ENCODE measurements at places on chromosomes 16 and 17. TPM values are rescaled to one million over a fixed set of nuclear protein-coding genes. Genes with fewer than 3 reads are reported as not detected.
A peak's percentile ranks its signal among the peaks of the same experiment; 100 is the strongest.

- no peak for DNase-seq
These were observed 25.4 kb upstream of the RHOT1 start for GRCh38 chr17:32116937-32117336.

EIF4A3 gene
- 86.8 TPM for total RNA-seq

ENPP7 gene
- not detected for total RNA-seq

TM4SF5 gene
- total RNA-seq: 0.44 TPM

- no peak for DNase-seq
These were observed 9.1 kb downstream of the TP53I13 start for GRCh38 chr17:29577385-29578211.

LGALS9B gene
- not detected for total RNA-seq

GRCh38 chr17:44229090-44229489, 9.6 kb upstream of the UBTF start:
- DNase-seq: no peak

- peak; percentile 29 for DNase-seq
These were observed at the start of gene CDH11 for GRCh38 chr16:65121870-65122723. TSS of gene CDH11 (minus strand) at chr16:65122063. CDS start at chr16:65004869, 117,194 bp downstream.

DNA sequence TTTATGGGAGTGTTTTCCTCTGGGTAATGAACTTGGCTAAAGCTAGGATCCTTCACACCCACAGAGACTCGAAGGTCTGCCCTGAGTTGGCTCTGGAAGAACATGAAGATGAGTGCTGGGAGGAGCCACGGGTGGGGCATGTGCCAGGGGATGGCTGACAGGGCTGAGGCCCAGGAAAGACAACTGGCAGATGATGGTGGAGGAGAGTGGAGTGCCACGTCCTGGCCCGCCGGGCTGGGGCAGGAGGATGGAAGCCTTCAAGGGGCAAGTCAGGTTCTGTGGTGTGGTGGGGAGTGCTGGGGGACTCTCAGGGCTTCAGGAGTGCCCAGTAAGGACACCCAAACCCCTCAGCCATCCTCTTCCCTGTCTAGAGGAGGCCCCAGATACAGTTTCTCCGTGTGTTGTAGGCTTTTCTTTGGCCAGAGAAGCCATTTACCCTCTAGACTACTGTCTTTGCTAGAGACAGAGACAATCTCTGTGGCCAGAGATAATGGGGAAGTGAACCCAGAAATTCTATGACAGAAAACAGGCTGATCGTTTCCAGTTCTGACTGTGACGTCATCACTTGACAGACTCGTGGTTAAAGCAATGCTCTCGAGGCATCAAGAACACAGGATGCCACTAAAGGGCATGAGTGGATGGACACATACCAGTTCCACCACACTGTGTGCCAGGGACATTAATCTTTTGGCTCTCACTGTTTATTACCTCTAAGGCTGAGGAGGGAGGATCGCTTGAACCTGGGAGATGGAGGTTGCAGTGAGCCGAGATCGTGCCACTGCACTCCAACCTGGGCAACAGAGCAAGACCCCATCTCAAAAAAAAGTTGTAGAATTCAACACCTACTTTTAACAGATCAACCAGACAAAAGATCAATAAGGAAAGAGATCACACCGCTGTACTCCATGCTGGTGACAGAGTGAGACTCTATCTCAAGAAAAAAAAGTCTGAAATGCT, 18.6 kb upstream of the SLC5A10 start:
- DNase-seq: no peak

- no peak for DNase-seq
These were observed 3.3 kb downstream of the BCAR1 start for GRCh38 chr16:75248142-75248535.

DNA sequence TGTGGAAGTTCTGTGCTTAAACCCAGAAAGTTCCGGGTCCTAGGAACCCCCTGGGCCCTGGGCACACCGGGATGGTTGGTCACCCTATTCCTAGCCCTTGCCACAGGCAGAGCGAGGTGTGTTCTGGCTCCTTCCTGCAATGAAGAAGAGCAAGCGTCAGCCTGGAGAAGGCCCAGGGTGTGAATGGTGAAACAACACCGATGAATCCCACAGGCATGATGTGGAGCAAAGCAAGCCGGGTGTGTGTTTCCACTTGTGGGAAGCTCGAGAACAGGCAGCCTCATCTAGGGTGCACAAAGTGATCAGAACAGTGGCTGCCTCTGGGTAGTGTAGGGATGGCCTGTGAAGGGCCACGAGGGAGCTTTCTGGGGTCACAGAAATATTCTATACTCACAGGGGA, 13.8 kb downstream of the KCNG4 start:
- DNase-seq: no peak

- no peak for DNase-seq
These were observed 22.9 kb downstream of the PRR11 start for GRCh38 chr17:59178266-59178985.

DNA sequence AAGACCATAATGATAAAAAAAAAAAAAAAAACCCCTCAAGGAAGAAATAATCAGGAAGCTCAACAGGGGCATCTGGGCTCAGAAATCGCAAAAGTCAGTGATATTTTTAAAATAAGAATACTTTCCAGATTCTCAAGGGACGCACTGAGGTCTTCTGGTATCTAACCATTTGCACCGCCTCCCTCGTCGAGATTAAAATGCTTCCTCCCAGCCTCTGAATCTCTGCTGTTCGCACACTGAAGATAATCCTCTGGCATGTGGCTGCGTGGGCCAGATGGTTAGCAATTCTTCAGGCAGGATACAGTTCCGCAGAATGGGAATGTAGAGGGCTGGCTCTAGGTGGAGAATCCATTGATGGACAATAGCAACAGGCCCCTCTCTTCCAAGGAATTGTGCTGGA, 211.7 kb upstream of the CDH5 start:
- no peak for DNase-seq

- DNase-seq: peak; percentile 39
These were observed 412 bp downstream of the EPN2 start for GRCh38 chr17:19237389-19238166.

DNA sequence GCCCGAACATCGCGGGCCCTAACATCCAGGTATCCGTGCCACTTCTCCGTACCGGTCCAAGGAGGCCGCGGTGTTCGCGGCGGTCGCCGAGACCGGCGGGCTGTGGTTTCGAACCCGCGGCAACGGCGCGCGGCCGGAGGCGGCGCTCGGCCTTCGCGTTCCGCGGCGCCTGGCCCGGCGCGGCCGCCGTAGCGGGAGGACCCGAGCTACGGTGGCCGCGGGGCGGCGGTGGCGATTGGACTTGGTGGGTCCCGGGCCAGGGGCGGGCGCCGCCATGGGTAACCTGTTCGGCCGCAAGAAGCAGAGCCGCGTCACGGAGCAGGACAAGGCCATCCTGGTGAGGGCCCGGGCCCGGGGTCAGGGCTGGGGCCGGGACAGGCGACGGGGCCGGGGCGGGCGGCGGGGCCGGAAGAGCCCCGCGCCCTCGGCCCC, at the start of gene CHMP6:
Gene CHMP6 (plus strand): TSS at position 197 of the 432 bp plus-strand sequence. CDS start 78 bp downstream, at position 275.
- peak; percentile 63 for DNase-seq

TMEM88 gene
- total RNA-seq: 11.3 TPM

DNA sequence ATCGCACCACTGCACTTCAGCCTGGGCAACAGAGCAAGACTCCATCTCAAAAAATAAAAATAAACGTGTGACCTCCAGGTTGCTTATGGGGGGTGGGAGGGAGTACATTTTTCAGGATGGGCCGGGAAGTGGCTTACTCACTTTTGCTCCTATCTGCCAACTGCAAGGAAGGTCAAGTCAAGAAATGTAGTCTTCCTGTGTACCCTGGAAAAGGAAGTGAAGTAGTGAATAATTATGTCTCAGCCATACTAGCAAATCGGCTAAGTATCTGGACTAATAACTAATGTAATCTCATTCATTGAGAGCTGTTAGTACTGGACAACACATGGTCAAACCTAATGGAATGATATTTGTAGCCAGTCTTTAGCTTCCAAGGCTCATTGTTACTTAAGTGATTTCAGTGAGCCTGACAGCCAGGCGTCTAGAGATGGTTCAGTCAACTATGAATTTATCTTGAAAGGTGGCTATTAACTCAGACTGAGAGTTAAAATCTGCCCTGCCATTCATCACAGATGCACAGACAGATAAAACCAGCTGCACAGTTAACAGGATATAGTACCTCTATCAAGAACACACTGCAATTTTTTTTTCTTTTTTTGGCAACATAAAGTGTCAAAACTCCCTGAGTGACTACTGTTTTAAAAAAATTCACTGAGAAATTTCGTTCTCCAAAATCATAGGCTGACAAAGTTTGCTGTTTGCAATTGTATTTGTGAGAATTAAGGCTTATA, 3.7 kb upstream of the TACO1 start:
- no peak for DNase-seq

DNA sequence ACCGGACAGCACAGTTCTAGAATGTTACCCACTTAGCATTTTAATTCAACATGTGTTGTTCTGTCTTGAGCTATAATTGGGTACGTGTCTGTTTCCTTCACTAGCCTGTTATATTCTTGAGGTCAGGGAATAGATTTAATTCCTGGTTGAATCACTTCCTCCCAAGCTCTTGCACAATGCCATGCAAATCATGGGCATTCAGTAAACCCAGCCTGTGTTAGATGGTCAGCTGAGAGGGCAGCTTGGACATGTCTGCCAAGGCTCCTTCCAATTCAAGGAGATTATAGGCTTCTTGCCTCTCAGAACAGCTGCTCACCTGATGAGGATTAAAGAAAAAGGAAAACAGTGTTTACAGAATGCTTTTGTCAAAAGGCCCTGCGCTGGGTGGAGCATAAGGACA, 12.6 kb downstream of the C1QTNF1 start:
- DNase-seq: no peak

ALOX15B gene
- total RNA-seq: not detected

Data from progenitor cell of endocrine pancreas (in vitro differentiated cells).